ENCODE measurements at places on chromosomes 12 and 14. TPM values are rescaled to one million over a fixed set of nuclear protein-coding genes. Genes with fewer than 3 reads are reported as not detected.

CDKN3 gene
- total RNA-seq: 180 TPM

PIWIL1 gene
- 0.08 TPM for total RNA-seq

EXOC3L4 gene
- total RNA-seq: not detected

SYNDIG1L gene
- not detected for total RNA-seq

CNTN1 gene
- total RNA-seq: 3.7 TPM

HPD gene
- total RNA-seq: not detected

CCDC177 gene
- not detected for total RNA-seq

C12orf60 gene
- 2.8 TPM for total RNA-seq

CPM gene
- total RNA-seq: 1.7 TPM

BICDL1 gene
- 1.4 TPM for total RNA-seq

KRT3 gene
- not detected for total RNA-seq

VRK1 gene
- total RNA-seq: 49.9 TPM

- peak; percentile 86 for DNase-seq
Observed at GRCh38 chr14:30223385-30223785, 295.7 kb upstream of the PRKD1 start.

DNA sequence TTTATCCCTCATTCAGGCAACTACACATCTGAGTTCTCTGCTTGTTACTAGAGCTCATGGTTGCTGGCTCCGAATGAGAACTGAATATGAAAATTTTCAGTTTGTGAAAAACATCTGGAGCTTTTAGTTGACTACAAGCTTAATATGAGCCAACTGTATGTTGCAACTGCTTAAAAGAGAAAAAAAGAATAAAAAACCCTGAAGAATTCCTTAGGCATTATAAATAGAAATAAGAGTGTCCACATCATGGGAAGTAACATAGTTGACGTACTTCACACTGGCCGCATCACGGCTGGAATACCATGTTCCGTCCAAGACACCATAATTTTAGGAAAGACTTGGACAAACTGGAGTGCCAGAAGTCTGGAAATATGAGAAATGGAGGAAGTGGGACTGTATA, 57.9 kb downstream of the PDE3A start:
- DNase-seq: no peak

- DNase-seq: peak; percentile 98
Observed at GRCh38 chr14:93042968-93043940, 72.5 kb downstream of the ITPK1 start.

GRCh38 chr14:101018561-101019290, 115.2 kb upstream of the RTL1 start:
- DNase-seq: no peak

GRCh38 chr14:99395909-99396530, 84.6 kb downstream of the SETD3 start:
- peak; percentile 82 for DNase-seq

- no peak for DNase-seq
Observed at GRCh38 chr14:99512110-99512449, 30.9 kb downstream of the CCNK start.

- no peak for DNase-seq
Observed at GRCh38 chr12:39503439-39503838, 60.5 kb upstream of the KIF21A start.

DNA sequence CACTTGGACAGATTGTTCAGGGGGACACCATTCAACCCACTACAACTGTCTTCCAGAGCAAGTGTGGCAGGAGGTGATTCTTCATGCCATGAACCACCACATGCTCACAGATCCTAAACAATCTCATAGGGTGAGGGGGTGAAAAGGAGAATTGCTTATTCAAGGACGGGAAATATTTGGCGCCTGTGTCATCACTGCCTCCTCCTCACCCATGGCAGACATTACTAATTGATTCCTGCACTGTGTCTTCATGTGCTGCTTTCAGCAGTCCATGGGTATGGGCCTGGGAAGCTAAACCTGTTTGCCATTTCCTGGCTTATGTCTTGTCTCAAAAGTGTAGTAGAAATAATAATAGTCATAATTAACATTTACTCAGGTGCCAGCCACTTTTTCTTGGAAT, 31.3 kb downstream of the MMAB start:
- DNase-seq: no peak

- no peak for DNase-seq
Observed at GRCh38 chr12:74321381-74321780, 216.3 kb upstream of the ATXN7L3B start.

GRCh38 chr12:31005944-31006361, 67.7 kb upstream of the DDX11 start:
- peak; percentile 81 for DNase-seq

DNA sequence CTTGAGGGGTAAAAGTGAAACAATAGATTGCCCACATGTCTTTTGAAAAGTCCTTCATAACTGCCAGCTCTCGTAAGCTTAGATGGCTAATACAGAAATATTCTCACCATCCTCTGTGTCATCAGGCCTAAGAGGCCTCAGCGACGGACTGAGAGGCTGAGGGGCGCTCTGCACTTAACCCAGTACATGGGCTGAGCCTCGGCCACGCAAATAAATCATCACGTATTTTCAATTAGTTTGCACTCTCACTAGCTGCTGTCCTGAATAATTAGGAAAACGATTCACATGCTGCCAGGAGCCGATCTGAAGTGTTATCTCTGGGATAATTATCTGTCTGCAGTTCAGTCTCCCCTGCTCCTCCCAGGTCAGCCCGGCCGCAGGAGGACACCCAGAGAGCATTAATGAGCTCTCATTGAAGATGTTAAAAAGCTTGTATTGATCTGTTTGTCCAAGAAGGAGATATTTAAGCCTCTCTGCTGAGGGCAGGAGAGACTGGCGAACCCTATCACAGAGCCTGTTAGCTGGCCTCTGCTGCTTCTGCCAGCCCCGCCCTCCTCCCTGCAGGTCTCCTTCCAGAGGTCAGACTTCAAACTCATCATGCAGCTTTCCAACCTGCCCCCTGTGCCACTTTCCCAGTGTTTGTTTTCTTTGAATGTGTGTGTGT, 1051.3 kb downstream of the VRK1 start:
- no peak for DNase-seq

DNA sequence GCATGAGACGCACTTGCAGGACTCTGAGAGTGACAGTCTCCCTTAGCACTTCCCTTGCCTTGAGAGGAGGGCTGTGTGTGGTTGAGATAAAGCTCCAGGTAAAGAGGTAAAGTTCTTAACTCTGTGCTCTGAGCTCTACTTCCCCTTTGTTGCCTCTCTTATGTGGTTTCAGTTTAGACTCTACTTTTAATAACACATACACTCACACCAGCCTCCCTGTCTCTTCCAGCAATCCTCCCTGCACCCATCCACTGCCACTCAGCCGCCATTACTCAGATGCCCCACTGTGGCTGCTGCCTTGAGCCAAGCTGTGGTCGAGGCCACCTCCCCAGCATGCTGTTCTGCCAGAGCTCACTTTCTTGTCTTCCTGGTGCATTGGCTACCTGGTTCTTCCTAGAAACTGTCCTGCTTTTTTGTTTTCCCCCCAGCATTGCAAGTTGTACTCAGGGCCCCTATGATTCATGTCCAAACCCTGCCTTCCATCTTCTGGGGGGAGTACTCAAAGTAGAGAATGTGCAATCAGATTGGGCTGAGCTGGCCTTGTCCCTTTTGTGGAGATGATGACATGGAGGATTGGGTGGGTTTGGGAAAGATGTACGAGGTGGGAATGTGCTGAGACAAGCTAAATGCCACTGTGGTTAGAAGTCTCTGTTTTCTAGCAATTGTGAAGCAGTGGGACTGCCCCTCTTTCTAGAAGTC, 115.5 kb upstream of the PARP11 start:
- no peak for DNase-seq

GRCh38 chr14:60161196-60162107, 3.7 kb downstream of the DHRS7 start:
- DNase-seq: no peak

- peak; percentile 18 for DNase-seq
Observed at GRCh38 chr14:29630566-29631160, 297.0 kb downstream of the PRKD1 start.

GRCh38 chr12:52631264-52631663, 12.9 kb upstream of the KRT73 start:
- no peak for DNase-seq

GRCh38 chr14:78593949-78594348, 423.8 kb downstream of the NRXN3 start:
- DNase-seq: peak; percentile 5

DNA sequence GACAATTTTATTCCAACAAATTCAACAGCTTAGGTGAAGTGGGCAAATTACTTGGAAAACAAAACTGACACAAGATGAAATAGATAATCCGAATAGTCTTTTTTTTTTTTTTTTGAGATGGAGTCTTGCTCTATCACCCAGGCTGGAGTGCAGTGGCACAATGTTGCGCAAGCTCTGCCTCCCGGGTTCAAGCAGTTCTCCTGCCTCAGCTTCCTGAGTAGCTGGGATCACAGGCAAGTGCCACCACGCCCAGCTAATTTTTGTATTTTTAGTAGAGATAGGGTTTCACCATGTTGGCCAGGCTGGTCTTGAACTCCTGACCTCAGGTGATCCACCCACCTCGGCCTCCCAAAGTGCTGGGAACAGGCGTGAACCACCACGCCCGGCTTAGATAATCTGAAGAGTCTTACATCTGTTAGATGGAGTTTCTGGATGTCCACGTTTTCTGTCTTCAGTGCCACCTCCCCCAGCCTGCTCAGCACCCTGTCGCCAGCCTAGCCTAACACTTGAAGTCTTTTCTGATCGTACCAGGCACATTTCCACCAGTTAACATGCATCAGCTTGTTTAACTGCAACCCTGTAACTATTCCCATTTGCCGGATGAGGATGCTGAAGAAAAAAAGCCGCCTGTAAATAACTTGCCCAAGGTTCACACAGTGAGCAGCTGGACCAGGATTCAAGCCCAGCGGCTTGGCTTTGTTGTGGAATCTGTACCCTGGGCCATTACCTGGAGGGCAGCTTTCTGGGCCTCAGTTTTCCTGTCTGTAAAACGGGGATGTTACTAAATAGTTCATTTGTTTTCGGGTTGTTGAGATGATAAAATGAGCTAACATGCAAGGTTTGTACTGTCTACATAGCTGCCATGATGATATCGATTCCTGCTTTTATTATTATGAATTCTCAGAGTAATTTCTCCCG, 26.4 kb downstream of the FBRSL1 start:
- DNase-seq: no peak

DNA sequence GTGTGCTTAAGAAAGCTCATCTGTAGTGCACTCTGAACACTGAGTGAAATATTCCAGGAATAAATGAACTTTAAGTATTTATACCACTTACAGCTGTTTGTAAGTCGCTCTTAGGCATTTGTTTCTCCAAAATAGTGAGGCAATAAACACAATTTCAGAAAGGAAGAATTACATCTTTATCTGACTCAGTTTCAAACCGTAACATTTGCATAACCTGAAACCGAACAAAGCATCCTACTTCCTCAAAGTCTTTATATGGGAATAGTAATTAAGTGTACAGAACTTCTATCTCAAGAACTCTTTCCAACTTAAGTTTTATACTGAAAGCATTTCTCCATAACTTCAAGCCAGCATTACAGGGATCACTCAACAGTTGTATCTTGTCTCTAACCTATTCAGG, 58.4 kb downstream of the SOX5 start:
- DNase-seq: no peak

DNA sequence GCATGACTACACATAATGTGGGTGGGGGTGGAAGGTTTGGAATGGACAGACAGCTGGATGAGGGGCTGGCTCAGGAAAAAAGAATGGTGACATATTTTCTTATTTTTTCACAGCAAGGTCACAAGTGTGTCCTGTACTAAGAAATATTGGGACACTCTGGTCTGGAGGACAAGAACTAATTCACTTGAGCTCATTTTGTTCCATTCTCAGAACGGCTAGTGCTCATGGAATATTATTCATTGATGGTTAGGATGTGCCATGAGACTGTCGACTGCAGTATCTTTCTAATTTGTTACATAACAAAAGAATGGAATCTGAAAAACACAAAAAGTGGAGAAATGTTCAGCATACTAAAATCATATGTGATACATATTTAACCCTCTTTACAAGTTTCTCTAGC, 149.5 kb downstream of the BMP4 start:
- no peak for DNase-seq

- no peak for DNase-seq
Observed at GRCh38 chr12:109709401-109709991, 4.1 kb upstream of the FAM222A start.

GRCh38 chr12:104490186-104490585, 33.4 kb downstream of the CHST11 start:
- DNase-seq: no peak

GRCh38 chr12:118503476-118503875, 127.1 kb downstream of the SUDS3 start:
- no peak for DNase-seq

GRCh38 chr14:77542421-77543239, 44.0 kb upstream of the ISM2 start:
- peak; percentile 37 for DNase-seq

DNA sequence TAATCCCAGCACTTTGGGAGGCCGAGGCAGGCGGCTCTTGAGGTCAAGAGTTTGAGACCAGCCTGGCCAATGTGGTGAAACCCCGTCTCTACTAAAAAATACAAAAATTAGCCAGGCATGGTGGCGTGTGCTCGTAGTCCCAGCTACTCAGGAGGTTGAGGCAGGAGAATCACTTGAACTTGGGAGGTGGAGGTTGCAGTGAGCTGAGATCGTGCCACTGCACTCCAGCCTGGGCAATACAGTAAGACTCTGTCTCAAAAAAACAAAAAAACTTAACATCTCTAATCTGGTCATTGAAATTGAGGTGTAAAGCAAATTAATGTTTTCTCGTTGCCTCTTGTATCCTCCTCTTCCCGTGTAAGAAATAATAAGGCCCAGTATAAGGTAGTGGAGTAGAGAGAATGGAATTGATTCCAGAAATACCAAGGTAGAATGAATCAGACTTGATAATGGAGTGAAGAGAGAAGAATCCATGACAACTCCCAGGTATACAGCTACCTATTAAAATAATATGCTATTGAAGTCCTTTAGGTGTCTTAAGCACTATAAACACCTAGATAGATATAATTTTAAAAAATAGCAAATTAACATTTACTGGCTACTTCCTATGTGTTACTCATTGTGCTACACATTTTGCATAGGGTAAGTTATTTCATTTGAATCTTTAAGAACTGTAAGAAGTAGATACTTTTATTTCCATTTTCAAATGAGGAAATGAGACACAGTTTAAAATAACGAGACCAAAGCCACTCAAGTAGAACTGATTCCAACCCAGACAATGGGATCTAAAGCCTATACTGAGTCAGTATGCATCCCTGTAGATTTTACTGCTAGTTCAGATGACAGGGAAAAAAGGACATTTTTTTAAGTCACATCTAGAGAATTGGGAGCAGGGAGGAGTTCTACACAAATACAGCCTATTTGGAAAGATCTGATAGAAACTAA, 23.2 kb downstream of the RAP1B start:
- no peak for DNase-seq

DNA sequence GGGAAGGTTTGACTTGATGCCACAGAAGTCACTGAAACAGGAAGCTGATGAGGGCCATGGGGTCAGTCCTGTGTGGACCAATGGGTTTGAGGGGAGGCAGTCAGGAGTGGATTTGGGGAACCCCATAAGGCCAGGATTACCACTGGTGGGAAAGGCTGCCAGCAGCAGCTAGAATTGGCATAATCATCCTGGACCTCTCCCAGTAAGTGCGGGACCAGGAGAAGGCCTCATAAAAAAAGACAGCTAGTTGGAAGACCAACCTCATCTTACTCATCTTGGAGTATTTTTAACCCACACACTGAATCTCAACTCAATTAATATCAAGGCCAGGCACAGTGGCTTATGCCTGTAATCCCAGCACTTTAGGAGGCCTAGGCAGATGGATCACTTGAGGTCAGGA, 22.7 kb downstream of the TBX3 start:
- no peak for DNase-seq

Data from H4 (cell line).